ENCODE measurements at places on chromosomes 1 and 21. TPM values are rescaled to one million over a fixed set of nuclear protein-coding genes. Genes with fewer than 3 reads are reported as not detected.
A peak's percentile ranks its signal among the peaks of the same experiment; 100 is the strongest.

DNA sequence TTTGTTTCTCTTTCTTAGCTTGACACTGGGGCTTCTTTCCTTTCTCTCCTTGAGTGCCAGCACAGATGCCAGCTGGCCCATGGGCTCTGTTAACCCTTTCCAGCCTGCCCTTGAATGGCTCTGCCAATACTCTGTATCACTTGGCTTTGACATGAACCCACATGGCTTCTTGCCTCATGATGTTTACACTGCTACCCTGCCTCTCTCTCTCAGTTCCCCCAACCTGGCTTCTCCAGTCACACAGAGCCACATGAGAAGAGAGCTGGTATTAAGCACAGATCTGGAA is 262.4 kb downstream of the OMA1 start:
- no peak for DNase-seq

- no peak for DNase-seq
These were observed 788 bp upstream of the EDEM3 start for GRCh38 chr1:184755226-184756065.

Gene PALMD
- total RNA-seq: 72.0 TPM

DNA sequence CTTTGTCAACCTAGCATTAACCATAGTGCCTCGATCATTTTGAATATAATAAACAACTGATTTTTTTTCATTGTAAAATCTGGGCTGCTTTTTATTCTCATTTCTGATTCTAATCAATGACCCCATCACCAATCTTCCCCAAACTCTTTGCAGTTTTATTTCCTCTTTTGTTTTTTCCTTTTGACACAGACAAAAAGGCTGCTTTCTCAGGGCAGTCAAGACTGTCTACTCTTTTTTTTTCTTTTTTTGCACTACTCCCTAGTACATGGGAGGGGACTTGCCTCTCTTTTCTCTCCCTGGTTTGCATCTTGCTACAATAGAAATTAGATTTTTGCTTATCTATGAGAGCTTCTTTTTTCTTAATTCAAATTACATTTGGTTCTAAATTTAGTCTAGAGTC is 987.9 kb downstream of the ADGRL2 start:
- no peak for DNase-seq

- no peak for DNase-seq
These were observed 133.7 kb downstream of the RUNX1 start for GRCh38 chr21:34915364-34915841.

DNA sequence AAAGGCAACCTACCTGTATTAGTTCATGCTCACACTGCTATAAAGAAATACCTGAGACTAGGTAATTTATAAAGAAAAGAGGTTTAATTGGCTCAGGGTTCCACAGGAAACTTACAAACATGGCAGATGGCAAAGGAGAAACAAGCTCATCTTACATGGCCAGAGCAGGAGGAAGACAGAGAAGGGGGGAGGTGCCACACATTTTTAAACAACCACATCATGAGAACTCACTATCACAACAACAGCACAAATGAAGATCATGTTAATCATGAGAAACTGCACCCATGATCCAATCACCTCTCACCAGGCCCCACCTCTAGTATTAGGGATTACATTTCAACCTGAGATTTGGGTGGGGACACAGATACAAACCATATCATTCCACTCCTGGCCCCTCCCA is 90.6 kb upstream of the KCTD3 start:
- DNase-seq: no peak

DNA sequence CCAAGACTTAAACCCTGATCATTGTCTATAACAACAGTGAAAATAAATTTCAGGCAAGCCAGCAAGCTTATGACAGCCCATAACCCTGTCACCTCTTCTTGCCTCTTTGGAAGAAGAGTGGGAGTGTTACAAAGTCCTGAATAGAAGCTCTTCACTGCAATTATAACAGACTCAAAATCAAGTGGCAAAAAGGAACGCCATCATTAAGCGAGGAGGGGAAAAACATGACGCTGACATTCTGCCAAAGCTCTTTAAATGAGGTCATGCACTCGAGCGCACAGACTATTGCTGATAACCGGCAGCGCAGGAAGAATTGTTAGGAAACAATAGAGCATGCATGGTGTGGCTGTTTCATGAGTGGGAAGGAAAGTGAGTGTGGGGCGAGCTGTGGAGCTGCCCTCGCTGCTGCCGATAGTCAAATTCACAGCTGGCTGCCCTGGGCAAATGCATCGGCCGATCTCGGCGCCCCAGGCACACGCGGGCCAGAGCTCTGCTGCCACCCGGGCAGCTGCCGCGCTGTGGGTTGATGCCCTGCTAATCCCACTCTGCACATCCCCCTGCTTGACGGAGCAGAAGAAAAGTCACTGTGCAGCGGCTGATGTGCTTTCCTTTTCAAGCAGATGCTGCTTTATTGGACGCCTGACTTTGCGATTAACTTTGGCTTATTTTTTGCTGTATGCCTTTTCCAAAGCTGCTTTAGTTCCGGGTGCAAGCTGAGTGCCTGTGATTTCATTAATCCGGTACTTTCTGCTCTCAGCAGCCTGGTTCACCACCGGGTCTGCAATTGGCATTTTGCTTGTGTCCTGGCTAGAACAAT is 102.4 kb upstream of the ST6GALNAC5 start:
- DNase-seq: no peak

- DNase-seq: no peak
These were observed 13.1 kb upstream of the CTPS1 start for GRCh38 chr1:40966417-40966816.

DNA sequence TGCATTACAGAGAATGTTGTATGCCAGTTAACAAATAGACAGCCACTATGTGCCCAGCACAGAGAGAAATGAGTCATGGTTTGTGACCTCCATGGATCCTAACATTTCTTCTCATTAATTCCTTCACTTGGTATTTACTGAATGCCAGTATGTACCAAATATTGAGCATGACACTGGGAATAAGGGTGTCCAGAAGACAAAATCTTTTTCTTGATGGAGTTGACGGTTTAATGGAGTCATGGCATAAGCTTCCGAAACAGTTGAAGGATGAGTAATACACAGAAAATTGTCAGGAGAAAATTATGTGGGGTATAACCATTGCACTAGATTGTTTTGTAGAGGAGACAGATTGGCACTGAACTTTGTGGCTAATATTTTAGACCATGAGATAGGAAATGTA is 36.9 kb downstream of the PTGFR start:
- no peak for DNase-seq

GRCh38 chr1:93681101-93681988 is at the start of gene BCAR3:
Gene BCAR3 (minus strand): TSS chr1:93681837. CDS start chr1:93674930, 6,907 bp downstream.
- DNase-seq: peak; percentile 93

- DNase-seq: peak; percentile 73
These were observed 6.3 kb downstream of the TMEM234 start for GRCh38 chr1:32215629-32216480.

DNA sequence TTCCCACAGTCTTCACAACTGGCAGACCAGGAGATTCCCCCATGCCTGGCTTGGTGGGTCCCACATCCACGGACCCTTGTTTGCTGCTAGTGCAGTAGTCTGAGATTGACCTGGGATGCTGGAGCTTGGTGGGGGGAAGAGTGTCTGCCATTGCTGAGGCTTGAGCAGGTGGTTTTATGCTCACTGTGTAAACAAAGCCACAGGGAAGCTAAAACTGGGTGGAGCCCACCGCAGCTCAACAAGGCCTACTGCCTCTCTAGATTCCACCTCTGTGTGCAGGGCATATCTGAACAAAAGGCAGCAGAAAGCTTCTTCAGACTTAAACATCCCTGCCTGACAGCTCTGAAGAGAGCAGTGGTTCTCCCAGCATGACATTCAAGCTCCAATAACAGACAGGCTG is 177.3 kb upstream of the ETV3 start:
- no peak for DNase-seq

DNA sequence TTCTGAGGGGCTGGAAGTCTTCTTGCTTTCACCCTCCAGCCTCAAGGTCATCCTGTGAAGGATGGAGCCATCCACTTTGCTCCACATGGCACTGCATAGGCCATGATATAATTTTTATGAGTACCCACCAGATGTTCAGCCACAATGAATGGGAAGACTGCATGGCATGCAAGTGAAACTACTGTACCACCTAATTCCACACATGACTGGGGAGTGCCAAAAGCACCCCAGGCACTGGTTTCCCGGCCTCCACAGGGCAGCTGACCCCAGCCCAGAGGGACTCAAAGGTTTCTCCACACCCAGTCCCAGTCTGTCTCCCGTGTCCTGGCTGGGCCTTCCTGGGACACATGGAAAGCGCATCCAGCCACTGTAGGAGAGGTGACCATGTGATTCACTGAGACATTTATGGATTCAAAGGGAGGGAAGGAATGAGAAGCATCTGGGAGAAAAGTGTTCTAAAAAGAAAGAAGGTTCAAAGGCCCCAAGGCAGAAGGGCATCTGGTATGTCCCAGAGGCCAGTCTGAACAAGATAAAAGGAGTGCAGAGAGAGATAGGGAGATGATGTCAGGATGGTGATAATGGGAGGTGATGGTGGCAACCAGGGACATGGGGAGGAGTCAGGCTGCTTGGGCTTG is 12.1 kb downstream of the RHOU start:
- no peak for DNase-seq

DNA sequence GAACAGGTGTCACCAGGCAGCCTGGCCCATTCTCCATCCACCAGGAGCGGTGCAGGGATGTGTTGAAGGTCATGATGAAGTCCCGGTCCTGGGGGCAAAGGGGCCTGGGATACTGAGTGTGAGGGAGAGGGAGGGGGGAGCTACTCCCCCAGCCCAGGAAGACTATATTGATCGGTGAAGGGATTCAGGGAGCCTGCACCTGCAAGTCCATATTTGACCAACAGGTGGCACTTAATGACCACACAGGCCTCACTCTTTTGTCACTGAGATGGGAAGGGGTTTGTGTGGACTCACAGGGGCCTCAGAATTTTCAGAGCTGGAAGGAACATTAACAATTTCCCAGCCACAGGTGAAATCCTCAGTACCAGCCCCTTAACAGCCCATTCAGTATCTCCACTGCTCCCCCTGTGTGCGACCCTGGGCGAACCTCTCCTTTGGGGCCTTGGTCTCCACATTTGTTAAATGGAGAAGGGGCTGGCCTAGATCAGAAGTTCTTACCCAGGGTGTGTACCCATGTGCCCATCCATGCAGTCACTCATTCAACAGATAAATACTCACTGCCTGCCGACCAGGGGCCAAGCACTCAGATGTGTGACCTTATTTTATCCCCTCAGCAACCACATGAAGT is 55.6 kb downstream of the NKAIN1 start:
- DNase-seq: no peak

GRCh38 chr21:21624674-21625073 is 626.5 kb downstream of the NCAM2 start:
- DNase-seq: no peak

Gene LIPI
- not detected for total RNA-seq

All from right cardiac atrium (tissue), 5 donors.